ENCODE measurements at places on chromosomes 4 and X.

- no peak for DNase-seq
Measured at GRCh38 chrX:139739138-139739537, 31.2 kb upstream of the MCF2 start.

GRCh38 chr4:159155119-159155518 lies 52.2 kb downstream of the RAPGEF2 start:
- no peak for DNase-seq

DNA sequence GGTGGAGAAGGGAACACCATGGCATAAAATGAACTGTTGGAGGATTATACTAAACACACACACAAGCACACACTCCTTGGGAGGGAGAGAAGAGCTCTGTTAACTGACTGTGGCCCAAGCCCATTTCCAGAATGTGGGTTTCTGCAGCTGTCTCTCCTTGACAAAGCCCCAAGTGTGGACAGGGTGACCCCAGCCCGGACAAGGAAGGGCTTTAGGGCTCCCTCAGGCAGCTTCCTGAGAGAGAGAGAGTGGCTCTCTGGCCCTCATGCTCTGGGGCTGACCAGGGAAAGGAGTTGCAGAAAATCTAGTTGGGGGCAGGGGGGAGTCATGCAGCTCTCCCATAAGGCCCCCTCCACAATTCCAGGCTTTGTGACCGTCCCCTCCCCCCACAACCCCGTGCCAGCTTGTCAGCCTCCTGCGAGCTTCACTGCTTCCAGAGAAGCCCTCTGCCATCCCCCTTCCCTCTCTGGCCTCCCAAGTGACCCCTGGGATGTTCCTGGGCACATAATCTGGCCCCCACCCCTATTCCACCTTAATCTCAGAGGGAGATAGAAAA lies 590 bp downstream of the ARHGEF9 start:
- DNase-seq: no peak

DNA sequence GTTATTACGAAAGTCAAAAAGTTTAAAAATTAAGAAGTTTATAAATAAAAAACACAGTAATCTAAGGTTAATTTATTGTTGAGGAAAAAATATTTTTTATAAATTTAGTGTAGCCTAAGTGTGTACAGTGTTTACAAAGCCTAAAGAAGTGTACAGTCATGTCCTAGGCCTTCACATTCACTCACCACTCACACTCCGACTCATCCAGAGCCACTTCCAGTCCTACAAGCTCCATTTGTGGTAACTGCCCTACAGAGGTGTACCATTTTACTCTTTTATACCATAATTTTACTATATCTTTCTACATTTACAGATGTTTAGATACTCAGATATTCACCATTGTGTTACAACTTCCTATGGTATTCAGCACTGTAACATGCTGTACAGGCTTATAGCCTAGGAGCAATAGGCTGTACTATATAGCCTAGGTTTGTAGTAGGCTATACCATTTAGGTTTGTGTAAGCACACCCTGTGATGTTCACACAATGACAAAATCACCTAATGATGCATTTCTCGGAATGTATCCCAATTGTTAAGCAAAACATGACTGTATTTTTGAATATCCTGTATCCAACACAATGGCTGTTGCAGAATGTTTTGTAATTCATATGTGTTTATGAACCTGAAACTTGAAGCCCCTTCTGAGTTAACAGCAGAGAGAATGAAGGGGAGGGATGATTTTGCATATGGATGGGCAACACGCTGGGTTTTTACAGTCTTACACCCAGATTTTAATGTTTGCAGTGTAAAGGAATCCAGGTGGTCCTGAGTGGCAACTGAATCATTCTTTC lies 3.1 kb downstream of the PPBP start:
- no peak for DNase-seq
